ENCODE measurements at places on chromosomes 2 and 18.
A peak's percentile ranks its signal among the peaks of the same experiment; 100 is the strongest.

DNA sequence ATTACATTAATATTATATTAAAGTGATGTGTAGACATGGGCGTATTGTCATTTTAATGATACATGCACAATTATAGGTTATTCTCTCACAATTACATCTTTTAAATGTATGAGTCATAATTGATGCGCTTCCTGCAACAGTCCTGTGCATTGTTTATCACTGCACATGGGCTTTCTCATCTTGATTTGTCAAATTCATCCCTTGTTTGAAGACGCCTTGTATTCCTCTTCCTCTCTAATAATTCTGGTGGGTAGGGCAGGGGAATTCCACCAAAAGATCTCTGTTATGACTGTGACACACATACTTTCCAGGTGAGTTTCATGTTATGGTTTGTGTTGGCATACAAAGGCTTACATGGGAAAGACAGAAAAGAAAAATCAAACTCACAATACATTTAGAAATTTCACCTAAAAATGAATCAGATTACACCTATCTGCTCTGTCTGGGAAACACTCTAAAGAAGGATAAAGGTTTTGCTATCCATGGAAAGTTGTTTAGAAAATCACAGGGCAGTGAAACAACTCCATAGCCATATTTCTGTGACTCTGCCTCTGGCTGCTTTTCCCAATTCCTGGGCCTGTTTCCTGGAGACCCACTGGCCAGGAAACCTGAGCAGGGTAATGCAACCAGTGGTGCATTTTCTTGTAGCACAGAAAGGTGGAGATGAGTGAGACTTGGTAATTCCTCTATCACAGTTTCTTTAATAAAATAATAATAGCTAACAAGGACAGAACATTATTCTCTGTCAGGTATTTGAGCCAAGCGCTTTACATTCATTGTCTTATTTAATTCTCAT lies 13.2 kb downstream of the SLC9A2 start:
- no peak for DNase-seq

- peak; percentile 55 for DNase-seq
Measured at GRCh38 chr18:55790296-55790695, 202.3 kb upstream of the TCF4 start.

GRCh38 chr2:71333619-71334018 lies 2.0 kb downstream of the ZNF638 start:
- no peak for DNase-seq

DNA sequence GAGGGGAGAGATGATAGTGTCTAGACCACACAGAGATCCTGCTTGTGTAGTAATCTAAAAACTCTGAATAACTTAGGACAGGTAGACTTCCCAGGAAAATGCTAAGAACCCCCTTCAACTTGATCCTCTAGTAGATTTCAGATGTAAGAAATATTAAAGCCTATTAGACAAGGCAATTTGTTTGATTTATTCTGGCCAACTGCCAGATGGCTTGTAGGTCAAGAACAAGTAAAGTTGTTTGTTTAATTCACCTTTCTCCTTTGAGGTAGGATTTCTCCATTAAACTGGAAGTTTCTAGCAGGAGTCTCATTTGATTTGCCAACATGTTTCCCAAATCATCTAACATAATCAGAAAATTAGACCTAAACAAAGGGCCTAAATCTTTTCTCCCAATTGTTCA lies 48.6 kb downstream of the SH3RF3 start:
- no peak for DNase-seq

GRCh38 chr2:228949831-228950230 lies 321.3 kb downstream of the PID1 start:
- no peak for DNase-seq

GRCh38 chr2:125405816-125406215 lies 1250.1 kb upstream of the GYPC start:
- DNase-seq: peak; percentile 47

- DNase-seq: no peak
Measured at GRCh38 chr2:20273042-20273441, 48.1 kb upstream of the SDC1 start.

GRCh38 chr18:31413137-31413536 lies 34.4 kb upstream of the DSG3 start:
- DNase-seq: no peak

GRCh38 chr18:2992995-2993877 lies 19.7 kb downstream of the LPIN2 start:
- no peak for DNase-seq

DNA sequence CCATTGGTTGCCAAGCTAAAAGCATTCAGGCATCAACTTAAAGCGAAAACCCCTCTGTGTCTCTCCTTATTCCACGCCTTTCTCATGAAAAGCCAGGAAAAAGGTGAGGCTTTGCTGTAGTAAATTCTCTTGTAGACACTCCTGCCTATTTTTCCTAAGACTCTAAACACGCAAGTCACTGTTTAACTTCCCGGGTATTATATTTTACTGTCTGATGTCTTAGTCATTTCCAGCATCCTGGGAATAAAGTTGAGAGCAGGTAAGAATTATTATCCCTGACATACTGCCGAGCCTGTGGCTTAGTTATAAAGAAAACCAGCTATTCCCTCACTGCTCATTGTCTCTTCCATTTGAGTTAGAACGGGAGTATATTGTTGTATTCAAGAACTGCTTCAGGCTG lies 112.4 kb upstream of the GATA6 start:
- no peak for DNase-seq

DNA sequence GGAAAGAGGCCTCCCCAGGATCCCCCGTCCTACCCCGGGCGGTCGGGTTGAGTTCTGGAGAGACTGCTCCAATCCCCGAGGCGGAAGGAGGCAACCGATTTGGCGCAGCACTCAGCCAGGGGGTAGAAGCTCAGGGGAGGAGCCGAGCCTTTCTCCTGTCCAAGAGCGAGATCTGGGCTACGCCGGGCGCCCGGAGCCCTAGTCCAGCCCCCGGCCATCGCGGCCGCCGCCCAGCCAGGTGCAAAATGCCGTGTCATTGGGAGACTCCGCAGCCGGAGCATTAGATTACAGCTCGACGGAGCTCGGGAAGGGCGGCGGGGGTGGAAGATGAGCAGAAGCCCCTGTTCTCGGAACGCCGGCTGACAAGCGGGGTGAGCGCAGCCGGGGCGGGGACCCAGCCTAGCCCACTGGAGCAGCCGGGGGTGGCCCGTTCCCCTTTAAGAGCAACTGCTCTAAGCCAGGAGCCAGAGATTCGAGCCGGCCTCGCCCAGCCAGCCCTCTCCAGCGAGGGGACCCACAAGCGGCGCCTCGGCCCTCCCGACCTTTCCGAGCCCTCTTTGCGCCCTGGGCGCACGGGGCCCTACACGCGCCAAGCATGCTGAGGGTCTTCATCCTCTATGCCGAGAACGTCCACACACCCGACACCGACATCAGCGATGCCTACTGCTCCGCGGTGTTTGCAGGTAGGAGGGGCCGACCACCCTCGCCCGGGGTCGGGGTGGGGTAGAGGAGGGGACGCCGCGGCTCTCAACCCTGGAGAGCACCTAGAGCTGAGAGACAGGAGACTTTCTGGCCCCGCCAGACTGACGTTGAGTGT lies at the start of gene DYSF:
DYSF (plus strand) TSS at position 158 of the 817 bp plus-strand sequence.
- DNase-seq: no peak

DNA sequence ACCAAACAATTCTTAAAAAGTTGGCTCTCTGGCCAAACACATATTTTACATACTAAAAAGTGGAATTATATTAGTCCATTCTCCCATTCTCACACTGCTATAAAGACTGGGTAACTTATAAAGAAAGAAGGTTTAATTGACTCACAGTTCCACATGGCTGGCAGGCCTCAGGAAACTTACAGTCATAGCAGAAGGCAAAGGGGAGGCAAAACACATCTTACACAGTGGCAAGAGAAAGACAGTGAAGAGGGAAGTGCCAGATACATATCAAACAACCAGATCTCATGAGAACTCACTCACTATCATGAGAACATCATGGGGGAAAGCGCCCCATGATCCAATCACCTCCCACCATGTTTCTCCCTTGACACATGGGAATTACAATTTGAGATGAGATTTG lies 42.6 kb downstream of the EDAR start:
- no peak for DNase-seq

DNA sequence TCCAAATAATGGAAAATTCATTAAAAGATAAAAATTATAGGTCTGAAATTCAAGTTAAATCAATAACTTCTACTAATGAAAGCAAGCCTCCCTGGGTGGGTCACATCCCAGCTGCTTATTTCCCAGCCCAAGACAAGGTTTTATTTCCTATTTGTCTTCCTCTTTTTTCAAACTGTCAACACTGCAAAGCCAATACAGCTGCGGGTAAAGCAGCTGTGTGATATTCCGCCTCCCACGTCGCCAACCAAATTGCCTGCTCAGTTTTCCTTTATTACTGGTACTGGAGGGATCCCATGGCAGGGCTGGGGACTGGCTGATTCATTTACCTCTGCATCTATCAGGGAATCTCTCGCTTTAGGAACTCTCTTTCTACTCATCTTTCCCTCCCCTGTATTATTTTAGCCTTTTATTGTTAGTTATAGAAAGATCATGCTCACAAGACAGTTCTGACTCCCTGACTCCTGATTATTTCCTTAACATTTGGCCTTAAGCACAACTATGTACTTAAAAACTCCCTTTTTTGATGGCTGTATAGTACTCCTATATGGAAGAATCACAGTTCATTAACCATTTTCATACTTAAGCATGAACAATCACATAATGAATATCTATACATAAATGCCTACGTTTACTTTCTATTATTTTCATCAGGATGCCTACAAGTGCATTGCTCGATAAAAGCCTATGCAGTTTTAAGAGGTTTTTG lies 253.1 kb downstream of the CDCA7 start:
- no peak for DNase-seq

- DNase-seq: no peak
Measured at GRCh38 chr2:152165306-152165705, 10.3 kb downstream of the STAM2 start.

GRCh38 chr18:48019557-48020325 lies 89.3 kb upstream of the SMAD2 start:
- no peak for DNase-seq

- no peak for DNase-seq
Measured at GRCh38 chr2:64419596-64420165, 34.3 kb upstream of the LGALSL start.

DNA sequence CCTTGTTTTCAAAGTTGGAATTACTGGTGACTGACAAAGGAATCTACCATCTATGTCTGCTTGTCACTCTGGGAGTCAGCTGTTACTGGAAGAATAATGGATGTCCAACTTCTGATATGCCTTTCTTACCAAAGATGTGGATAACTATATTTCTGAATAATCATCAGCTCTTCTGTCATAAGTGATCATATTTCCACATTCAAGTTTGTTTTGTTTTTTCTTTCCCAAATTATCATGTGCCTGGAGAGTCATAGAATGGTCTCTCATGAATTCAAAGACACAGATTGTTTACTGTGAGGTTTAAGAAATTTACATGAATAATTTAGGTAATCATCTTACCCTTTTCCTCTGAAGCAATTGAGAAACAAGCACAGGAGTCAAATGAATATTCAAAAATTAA lies 986.7 kb upstream of the CDH2 start:
- DNase-seq: no peak

GRCh38 chr2:37802899-37803379 lies 122.1 kb upstream of the RMDN2 start:
- DNase-seq: peak; percentile 93

GRCh38 chr2:161077367-161078210 lies 82.6 kb upstream of the TANK start:
- no peak for DNase-seq

DNA sequence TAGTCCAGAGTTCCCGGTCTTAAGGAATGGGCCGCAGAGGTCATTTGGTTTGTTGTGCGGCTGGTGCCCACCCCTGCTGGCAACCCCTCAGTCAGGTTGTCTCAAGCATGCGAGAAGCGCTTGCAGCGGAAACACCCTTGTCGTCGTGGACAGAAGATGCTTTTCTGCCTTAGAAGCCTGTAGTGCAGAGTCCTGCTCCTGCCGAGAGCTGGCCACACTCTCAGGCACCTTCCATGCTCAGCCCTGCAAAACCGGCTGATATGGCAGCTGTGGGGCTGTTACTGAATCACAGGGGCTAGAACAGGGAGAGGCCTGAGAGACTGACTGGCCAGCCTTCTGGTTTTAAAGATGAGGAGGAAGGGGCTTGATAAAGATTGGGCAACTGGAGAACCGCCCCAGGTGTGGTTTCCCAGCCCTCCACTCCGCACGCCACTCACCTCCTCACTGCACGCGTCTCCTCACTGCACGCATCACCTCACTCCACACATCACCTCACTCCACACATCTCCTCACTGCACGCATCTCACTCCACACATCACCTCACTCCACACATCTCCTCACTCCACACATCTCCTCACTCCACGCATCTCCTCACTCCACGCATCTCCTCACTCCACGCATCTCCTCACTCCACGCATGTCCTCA lies 103.6 kb downstream of the USP40 start:
- DNase-seq: no peak

DNA sequence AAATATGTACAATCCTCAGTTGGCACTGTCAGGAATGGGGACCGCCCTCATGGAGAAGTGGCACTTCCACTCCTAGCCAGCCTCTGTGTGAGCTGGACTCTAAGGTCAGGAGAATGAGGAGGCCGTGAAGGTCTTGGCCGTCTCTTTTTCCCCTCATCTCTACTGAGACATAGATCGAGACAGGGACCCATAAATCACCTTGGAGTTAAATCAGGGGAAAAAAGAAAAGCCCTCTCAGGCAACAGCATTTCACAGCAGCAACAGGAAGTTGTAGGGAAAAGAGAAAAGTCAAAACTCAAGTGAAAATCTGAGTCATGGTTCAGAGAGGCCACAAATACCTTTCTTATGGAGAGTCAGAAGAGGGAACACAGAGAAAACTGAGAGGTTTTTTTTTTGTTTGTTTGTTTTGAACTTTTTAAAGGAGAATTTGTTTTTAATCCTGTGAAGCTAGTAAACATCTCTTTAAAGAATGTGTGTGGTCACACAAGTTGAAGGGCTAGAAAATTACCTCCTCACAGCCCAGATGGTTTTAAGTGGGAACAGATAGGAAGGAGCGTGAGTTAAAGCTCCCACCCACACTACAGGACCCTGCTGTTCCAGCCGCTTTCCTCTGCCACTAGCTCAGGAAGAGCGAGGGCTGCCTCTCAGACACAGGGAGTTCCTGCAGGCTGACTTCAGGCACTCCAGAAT lies 30.6 kb upstream of the CYP1B1 start:
- DNase-seq: no peak

GRCh38 chr2:96838345-96839292 lies 5.2 kb downstream of the ANKRD23 start:
- DNase-seq: no peak

DNA sequence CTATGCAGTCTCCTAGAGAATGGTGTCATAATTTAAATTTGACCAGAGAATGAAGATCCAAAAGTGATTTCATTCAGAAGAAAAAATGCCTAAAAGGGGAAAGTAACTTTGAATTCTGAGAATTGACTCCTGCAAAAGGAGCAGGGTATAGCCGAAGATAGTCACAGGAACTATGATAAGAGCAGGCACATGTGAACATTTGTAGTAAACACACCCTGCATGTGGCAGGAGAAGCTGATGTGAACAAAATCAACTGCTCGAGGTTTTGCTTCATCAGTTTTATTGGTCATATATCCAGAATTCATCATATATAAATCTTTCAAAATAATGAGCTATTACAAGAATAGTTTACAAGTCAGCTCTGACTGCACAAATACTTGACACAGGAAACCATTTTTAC lies 14.0 kb downstream of the MCFD2 start:
- no peak for DNase-seq

- no peak for DNase-seq
Measured at GRCh38 chr2:21191535-21191934, 67.8 kb downstream of the TDRD15 start.

Data from AG09309 (cell line).